Activated gamma-delta T cell treated with anti-CD3 and anti-CD28 coated beads, Interleukin-2, amount 50 U/mL, for 16 hours (primary cell): ENCODE measurements at places on chromosomes 11 and 22.

- no peak for DNase-seq
Observed at GRCh38 chr11:44306052-44306917, 3.7 kb downstream of the ALX4 start.

GRCh38 chr11:64298966-64299846, 952 bp upstream of the CATSPERZ start:
- DNase-seq: no peak

DNA sequence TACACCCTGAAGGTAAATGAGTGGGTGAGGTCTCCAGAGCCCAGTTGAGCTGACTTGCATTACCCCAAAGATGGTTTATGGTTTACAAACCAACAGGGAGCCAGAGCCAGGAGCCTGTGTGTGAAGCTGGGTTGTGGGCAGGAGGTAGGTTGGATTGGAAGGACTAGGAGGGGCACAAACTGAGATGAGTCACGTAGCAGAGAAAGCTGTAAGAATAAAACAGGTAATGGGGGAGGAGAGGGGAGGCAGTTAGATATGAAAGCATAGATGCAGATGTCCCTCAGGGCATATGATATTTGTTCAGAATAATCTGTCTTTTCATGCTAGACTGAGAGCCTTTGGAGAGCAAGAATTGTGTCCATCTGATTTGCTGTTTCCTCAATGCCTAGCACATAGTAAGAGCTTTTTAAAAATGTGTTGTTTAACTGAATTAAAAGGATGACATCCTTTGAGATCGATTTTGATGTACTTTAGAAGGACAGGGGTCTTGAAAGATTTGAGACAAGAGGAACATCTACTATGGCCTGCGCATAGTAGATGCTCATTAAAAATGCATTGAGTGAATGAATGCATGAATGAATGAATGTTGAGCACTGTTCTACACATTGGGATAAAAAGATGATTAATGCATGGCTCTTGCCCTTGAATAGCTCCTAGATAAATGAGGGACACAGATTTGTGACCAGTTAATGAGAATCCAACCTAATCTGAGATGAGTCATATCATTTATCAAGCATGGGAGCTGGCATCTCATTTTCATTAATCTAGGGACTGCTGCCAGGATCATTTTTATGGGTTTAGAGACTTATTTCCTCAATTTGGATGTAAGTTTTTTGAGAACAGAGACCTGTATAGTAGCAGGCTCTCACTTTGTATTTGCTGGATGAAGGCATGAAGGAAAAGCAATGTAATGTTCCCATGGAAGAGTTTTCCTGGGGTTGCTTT, 175.8 kb upstream of the BDNF start:
- no peak for DNase-seq

GRCh38 chr11:72349616-72350218, 84.6 kb downstream of the CLPB start:
- DNase-seq: no peak

- DNase-seq: no peak
Observed at GRCh38 chr11:74506823-74507222, 13.3 kb upstream of the LIPT2 start.

DNA sequence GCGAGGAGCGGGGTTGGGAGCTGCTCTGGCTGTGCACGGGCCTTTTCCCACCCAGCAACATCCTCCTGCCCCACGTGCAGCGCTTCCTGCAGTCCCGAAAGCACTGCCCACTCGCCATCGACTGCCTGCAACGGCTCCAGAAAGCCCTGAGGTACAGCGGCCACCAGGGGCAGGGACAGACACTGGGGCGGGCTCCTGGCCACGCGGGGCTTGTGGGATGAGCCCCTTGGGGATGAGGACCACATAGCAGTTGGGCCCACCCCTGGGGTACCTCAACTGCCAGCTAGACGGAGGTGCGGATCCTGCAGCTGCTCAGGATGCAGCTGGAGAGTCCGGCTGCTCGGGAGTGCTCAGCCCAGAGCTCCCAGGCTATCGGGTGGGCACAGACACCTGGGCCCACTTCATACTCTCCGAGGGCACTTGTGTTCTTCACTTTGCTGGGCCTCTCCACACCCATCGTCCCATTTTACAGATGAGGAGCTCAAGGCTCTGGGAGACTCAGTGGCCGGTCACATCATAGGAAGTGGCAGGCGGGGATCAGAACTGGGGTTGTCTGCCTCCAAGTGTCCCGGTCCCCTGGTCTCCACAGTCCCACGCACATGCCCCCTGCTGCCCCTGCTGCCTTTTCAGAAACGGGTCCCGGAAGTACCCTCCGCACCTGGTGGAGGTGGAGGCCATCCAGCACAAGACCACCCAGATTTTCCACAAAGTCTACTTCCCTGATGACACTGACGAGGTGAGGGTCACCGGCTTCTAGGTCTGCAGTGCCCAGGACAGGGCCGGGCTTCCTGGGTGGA, 77.6 kb downstream of the MYO7A start:
- no peak for DNase-seq

DNA sequence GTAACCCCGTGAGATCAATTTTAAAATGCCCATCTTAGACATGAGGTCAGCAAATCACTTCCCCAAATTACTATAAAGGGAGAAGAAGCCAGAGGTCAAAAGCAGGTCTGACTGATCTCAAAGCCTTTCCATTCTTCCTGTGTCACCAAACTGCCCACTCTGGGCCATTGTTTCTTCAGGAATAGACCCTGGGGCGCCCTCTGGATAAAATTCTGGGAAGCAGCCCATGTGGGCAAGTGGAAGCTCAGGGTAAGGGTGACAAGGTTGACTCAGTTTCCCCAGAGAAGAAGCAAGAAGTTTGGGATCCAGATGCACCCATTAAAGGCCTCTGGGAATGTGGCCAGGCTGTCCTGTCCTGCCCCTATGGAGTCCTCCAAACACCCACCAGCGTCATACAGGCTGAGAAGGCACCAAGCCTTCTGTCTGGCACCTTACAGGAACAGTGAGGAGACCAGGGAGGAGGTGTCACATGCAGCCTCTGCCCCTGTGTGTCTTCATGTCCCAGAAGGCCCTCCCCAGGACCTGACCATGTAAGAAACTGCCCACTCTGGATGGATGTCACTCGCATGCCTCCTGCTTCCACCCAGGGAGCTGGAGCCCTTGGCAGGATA, 50.1 kb downstream of the CHST1 start:
- no peak for DNase-seq

- no peak for DNase-seq
Observed at GRCh38 chr11:85766721-85767161, 44.2 kb downstream of the SYTL2 start.

- DNase-seq: no peak
Observed at GRCh38 chr22:27983361-27983791, 64.3 kb upstream of the PITPNB start.

DNA sequence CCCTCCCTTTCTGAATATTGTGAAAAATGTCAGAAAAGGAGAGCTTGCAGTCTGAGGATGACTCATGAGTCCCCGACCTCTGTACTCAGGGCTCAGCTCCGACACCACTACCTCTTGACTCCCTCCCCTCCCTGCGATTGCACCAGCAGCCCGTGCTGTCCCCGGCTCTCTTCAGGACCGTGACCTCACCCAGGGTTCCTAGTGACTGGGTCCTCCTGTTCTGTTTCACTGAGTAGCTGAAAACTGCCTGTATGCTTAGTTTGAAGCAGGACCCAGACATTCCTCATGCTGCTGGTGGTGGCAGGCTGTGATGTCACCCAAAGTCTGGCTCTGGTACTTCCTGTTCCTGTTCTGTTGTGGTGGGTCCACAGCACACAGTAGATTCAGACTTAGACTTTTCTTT, 11.7 kb downstream of the PHRF1 start:
- peak; percentile 42 for DNase-seq

DNA sequence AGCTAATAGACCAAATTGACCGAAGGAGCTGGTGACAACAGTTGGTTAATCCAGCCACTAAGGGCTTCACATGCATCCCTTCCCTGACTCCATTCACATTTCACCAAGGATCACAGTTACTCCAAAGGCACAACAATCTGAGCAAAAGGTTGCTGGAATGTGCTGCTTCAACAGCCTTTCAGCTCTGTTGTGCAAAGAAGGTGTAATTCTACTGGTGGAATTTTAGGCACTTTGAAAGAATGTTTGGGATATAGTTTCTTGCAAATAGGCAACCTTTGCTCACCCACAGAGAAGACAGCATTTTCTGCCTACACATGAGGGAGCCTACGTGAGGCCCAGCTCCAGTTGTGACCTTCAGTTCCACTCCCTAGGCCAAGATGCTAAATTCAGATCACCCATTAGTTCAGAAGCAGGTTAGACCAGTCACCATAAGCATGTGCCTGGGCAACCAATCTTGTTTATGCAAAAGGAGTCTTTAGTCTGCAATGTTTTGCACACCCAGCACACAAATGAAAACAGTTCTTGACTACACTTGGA, 21.6 kb upstream of the FCHSD2 start:
- DNase-seq: no peak

DNA sequence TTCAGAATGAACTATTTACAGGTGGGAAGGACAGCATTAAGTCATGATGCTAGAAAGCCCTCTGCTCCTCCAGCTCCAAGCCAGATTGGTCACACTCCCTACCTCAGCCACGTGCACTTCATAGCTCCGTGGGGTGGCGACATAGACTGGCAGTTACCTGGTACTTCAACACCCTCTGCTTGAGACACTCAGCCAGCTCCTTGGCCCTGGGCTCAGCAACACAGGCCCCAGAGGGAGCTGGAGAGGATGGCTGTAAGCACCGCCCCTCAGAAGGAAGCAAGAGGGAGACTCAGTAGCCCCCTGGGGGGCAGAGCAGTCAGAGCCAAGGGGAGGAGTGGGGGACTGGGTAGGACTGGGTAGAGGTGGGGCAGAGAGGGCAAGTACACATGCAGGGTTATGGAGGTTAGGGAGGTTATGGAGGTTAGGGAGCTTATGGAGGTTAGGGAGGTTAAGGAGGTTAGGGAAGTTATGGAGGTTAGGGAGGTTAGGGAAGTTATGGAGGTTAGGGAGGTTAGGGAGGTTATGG, 102.1 kb upstream of the BID start:
- no peak for DNase-seq

GRCh38 chr11:108947654-108948570, 283.0 kb downstream of the DDX10 start:
- no peak for DNase-seq

GRCh38 chr11:130128626-130129025, 31.0 kb upstream of the ST14 start:
- no peak for DNase-seq

- DNase-seq: no peak
Observed at GRCh38 chr11:68509066-68509465, 48.5 kb downstream of the PPP6R3 start.

DNA sequence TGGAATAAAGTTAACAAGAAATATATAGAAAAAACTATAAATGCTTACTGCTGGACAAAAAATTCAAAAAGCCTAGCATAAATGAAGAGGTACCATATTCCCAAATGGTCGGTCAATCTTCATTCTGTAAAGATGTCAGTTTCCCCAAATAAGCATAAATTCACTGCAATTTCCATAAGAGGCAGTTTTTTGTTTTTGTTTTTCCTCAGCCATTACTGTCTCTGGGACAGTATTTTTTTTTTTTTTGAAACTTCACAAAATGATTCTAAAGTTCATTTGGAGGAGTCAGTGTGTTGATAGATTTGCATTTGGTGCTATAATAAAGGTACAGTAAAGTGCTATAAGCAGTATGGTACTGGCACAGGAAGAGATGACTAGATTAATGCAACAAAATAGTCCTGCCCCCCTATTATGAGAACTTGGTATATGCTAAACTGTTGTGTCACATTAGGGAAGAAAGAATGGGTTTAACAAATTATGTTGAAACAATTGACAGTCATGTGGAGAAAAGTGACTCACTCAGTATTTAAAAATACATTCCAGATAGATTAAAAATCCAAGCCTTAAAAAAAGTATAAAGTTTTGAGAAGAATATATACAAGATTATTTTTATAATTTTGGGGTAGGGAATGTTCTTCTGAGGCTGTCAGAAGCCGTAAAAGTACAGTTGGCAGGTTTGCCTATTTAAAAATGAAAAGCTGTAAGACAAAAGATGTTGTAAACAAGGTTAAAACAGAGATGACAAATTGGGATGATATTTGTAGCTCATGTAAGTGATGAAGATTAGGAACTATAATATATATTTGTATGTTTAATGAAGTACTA, 2.6 kb upstream of the FTH1 start:
- DNase-seq: no peak

- no peak for DNase-seq
Observed at GRCh38 chr11:61142424-61142823, 18.8 kb downstream of the VPS37C start.

GRCh38 chr22:48523091-48523490, 1304.6 kb downstream of the BRD1 start:
- no peak for DNase-seq

DNA sequence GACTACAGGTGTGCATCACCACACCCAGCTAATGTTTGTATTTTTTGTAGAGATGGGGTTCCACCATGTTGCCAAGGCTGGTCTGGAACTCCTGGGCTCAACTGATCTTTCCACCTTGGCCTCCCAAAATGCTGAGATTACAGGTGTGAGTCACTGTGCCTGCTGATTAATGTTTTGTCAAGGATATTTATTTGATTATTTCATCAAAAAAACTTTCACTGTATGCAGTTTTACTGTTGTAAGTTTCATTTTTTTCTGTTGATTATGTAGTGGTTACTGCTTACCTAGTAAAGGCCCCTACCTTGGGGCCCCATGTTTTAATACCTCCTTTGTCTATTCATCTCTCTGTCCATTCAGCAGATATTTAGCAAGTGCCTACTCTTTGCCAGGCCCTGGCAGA, 16.7 kb upstream of the FAM168A start:
- no peak for DNase-seq

DNA sequence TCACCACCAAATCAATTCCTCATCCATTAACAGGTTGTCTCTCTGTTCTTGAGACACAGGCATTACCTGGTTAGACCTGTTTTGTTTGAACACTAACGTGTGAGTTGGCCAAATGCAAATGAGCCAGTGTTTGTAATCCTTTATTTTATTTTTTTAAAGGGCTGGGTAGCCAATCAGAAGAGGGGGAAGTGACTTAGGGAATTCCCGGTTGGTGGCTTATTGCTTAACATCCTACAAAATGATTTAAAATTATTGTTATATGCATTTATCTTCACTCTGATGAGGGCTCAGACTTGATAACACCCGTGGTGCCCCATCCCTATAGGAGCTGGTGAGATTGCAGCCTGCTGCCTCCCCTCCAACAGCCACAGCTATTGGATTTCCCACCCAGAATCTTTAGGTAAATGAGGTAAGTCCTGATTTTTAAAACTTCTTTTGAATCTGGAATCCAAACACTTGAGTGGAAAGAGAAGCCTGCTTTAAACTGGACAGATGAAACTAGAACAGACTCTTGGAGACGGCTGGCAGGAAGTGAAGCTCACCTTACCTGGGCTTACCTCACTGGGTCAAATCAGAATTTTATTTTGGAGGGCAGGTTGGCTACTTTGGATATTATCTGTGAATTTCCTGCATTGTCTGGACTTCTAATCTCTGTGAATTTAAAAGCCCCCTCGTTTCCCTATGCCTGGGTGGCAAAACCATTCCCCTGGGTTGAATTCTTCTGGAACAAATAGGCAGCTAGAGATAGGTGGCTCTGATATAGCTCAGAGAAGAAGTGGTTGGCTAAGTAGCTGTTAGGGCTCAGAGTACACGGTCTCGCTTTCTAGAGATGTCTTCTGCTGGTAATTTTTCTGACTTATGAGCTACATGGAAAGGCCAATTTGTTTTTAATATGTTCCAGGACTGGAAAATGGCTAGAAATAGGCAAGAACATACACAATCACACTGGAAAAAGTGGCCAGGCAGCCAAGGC, at the start of gene EHF:
Gene EHF (plus strand): TSS at position 274 of the 973 bp plus-strand sequence. CDS start 21,538 bp downstream, outside the sequence.
- DNase-seq: no peak

GRCh38 chr22:30600921-30601320, 6.1 kb upstream of the TCN2 start:
- DNase-seq: no peak

- DNase-seq: no peak
Observed at GRCh38 chr11:58075781-58076180, 45.0 kb downstream of the OR6Q1 start.
